ENCODE measurements at places on chromosomes 3 and 15. TPM values are rescaled to one million over a fixed set of nuclear protein-coding genes. Genes with fewer than 3 reads are reported as not detected.
A peak's percentile ranks its signal among the peaks of the same experiment; 100 is the strongest.

Gene SLC35G2
- 0.17 TPM for total RNA-seq

Gene PYGO1
- total RNA-seq, result not detected

Gene PP2D1
- not detected for total RNA-seq

Gene DPH3
- 15.2 TPM for total RNA-seq

Gene ITPKA
- not detected for total RNA-seq

Gene COL6A5
- total RNA-seq, result not detected

Gene HIGD2B
- total RNA-seq, result 0.41 TPM

Gene MYZAP
- total RNA-seq, result 1.2 TPM

Gene ARRDC4
- total RNA-seq, result 0.76 TPM

Gene PLA2G4B
- 64.9 TPM for total RNA-seq

Gene IQCF5
- total RNA-seq, result not detected

Gene FEZF2
- total RNA-seq, result not detected

Gene LRRC49
- 0.20 TPM for total RNA-seq

DNA sequence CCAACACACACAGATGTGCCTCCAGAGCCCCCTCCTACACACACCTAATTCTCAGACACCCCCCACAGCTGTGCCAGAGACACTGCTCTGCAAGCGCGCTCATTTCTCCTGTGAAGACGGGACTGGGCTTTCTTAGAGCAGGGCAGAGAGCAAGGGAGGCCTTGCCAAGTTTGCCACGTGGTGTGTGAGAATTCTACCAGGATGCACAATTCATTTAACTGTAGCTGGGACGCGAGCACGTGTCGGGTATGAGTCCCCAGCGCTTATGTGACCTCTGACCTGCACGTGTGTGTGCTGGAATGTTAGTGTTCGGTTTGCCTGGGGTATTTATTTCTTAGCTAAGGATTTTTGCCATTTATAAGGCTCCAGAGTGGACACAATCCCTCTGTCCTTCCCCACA, 37.0 kb downstream of the FEM1B start:
- no peak for DNase-seq

DNA sequence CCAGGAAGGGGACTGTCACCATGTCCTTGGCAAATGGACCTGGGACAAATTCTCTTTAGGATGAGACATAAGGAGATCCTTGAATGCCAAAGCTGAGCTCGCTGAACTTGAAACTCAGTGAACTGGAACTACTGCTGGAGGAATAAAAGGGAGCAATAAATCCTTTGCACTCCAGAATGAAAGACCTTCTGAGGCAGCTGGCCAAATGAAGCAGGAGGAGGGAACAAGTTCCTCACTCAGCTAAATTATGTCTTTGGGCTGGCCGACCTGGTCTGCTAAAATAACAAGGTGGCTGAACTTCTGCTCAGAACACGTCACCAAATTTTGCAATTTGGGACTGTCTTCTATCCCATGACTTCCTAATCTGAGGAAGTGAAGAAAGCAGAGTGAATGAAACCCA, 314.7 kb downstream of the LPP start:
- DNase-seq, result no peak

- no peak for DNase-seq
Measured at GRCh38 chr15:71008250-71008870, 106.9 kb upstream of the THSD4 start.

- no peak for DNase-seq
Measured at GRCh38 chr3:109188741-109189140, 52.2 kb downstream of the C3orf85 start.

DNA sequence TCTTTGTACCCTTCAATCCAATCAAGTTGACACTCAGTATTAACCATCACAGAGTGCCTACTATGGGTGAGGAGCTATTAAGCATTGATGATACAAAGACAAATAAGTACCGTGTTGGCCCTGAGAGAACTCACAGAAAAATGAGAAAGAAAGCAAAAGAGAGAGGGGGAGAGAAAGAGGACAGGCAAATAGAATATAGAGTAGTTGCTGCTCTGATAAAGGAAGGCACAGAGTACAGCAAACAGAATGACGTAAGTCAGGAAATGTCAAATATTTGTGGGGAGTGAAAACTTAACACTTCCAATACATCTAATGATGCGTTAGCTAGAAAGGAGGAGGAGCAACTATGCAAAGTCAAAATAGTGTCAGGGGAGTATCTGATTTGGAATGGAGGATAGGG, 320.6 kb upstream of the KCNH8 start:
- no peak for DNase-seq

GRCh38 chr15:76078285-76078877, 18.6 kb downstream of the TMEM266 start:
- DNase-seq, result no peak

DNA sequence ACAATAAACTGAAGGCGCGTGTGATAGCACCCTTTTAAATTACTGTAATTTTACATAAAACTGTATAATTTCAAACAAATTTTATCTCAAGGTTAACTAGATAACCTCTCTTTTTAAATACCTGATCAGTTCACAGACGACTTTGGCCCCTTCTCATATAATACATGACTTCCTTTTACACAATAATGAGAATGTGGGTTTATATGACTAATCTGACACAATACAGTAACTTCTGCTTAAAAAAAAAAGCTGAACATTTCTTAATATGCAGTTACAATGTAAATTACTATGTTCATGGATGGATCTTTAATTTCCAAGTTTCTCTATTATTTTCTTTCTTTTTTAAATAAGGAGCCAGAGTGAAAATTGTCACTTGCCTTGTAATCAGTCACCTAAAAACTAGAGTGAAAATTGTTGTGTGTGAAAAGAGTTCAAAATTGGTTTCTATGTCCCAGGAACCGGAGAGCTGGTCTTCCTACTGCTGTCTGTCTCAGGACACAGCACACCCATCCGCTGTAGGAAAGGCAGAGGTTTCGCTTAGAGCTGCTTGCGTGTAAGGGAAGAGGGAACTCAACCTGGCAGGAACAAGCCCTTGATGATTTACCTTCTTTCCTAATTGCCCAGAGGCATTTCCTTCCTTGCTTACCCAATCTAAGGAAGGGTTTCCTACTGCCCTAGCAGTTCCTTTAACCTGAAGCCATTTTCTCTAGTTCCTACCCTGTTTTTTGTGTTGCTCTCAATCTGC, 33.3 kb downstream of the PLD1 start:
- DNase-seq, result no peak

GRCh38 chr3:107976202-107976800, 114.5 kb downstream of the CD47 start:
- no peak for DNase-seq

DNA sequence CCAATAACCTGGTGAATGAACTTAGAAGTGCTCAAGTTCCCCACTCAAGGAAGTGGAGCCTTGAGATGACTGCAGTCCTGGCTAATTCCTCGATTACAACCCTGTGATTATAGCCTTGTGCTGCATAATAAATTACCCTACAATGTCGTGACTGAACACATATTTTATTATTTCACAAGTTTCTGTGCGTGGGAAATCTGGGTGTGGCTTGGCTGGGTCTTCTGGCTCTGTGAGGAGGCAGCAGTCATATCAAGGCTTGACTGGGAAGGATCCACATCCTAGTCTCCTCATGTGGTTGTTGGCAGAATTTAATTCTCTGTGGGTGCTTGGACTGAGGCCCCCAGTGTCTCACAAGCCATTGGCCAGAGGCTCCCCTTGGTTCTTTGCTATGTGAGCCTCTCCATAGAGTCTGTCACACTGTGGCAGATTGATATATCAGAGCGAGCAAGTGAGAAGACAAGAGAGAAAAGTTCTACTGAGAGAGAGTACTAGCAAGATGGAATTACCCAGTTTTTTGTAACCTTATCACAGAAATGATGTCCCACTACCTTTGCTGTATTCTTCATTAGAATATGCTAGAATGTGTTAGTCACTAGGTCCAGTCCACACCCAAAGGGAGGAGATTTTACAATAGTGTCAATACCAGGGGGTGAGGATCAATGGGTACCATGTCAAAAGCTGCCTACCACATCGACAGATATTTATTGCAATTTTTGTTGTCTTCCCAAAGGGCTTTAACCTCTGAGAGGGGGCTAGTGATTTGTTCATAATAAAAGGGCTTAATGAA, 102.8 kb upstream of the TBC1D5 start:
- DNase-seq, result no peak

DNA sequence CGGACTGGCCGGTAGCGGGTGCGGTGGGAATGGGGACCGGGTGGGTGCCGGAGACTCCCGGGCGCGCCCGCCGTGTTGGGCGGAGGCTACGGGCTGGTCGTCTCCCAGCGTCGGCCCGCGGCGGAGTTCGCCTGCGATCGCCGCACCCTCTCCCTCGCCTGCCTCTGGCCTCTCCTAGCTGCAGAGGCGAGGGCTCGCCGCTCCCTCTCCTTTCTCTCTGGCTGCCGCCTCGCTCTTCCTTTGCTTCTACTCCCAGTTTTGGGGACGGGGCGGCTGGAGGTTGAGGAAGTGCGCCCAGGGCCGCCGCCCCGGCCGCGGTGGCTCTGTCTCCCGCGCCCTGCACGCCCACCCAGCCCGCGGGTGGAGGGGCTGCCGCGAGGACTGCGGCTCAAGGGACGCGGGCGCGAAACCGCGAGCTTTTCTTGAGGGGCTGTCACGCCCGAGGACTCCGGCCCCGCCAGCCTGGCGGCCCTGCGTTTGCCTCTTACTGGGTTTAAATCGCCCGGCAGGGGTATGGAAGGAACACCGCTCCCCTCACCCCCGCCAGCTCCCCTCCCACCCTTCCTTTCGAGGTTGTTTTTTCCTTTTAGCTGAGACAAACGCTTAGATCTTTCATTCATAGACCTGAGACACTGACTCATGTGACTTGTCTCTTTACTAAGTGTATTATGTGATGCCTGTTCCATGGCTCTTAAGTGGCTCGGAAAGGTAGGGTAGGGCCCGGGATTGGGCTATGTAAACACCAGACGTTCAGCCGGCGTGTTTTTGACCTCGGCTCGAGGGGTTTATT, 654 bp downstream of the PIK3CA start:
- DNase-seq, result peak; percentile 89

GRCh38 chr3:55158345-55158744, 230.5 kb upstream of the LRTM1 start:
- no peak for DNase-seq

- DNase-seq, result no peak
Measured at GRCh38 chr3:42031808-42032480, 59.2 kb upstream of the TRAK1 start.

GRCh38 chr3:126269354-126269753, 87.9 kb downstream of the KLF15 start:
- no peak for DNase-seq

DNA sequence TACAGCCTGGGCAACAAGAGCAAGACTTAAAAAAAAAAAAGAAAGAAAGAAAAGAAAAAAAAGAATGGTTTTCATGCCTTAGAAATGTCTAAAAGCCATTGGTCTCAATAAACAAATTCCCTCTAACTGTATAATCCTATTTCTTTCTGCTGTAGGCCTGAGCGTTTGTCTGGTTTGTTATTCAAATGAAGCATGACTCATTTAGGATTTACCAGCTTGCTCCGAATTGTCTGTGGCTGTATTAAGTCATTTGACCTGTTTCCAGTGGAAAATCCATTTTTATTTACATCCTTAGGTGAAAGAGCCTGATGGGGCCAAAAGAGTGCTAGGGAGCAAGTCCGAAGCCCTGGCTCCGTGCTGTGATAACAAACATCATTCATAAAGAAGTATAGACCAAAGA, 73.8 kb downstream of the BDH1 start:
- no peak for DNase-seq

- no peak for DNase-seq
Measured at GRCh38 chr3:42376344-42376798, 34.0 kb downstream of the LYZL4 start.

DNA sequence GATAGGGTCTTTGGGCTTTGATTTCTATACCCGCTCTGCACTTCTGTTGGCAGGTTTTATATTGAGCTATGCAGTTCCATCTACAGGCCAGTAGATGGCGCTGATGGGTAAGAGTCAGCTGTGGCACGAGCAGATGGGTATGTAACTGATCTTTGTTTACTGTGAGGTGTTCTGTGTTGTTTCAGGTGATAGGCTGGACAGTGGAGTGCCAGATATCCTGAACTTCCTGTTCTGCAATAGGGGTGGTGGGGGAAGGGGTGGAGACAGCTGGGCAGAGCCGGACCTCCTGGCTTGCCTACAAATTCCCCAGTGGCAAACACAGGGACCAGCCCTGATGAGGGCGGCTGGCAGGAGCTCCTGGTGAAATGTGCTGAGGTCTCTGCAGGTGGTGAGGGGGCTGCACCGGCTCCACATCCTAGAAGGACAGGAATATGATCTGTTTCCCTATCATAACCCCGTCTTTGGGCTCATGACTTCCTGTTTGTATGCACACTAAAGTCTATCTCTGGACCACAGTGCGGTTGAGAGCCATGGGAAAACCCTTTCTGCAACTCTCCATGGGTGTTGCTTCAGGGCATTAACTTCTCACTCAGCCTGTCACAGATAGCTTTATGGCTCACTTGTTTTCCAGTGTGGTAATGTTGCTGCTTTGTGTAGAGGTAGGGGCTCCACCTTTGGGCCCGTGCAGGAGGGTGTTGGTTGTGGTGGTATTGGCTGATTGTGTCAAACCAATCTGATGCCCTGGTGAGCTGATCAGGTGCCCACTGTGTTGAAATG, 13.4 kb upstream of the FAM98B start:
- peak; percentile 63 for DNase-seq

- DNase-seq, result peak; percentile 5
Measured at GRCh38 chr3:108322352-108322751, 26.0 kb downstream of the HHLA2 start.

DNA sequence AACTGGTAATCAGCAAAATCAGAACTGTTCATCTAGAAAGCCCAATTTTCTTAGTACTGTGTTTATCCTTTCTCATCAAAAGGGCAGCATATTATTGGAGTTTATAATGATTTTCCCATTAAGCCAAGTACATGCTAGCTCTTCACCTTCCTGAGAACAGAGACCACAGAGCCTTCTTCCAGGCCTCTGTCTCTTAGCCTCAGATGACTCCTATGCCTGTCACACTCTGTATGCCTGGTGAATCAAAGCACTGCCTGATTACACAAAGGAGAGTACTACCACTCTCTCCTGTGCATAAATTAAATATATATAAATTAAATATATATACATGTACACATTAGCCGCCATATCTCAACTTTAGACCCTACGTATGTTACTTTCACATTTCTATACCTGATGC, 636.1 kb downstream of the NTRK3 start:
- no peak for DNase-seq

All from CD4-positive, alpha-beta memory T cell (primary cell).